Jurkat, Clone E6-1 (cell line): ENCODE measurements at places on chromosomes 5 and 9.

GRCh38 chr9:131666774-131667173 is 73.1 kb downstream of the RAPGEF1 start:
- DNase-seq, result no peak

DNA sequence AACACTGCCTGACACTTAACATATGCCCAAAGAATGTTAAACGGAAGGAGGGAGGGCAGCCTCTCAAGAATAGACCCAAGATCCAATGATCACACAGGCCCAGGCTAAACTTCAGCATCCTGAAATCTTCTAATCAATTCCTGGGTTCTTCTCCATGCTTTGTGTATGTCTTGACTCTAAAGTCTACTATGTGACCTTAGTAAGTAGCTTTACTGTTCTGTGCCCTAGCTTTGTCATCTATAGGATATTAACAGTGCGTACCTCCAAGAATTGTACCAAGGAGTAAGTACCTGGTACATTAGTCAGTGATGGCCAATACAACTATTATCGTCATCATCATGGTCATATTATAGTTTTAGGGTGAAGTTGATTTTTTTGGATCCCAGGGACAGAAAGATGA is 96.6 kb downstream of the SGCD start:
- no peak for DNase-seq

DNA sequence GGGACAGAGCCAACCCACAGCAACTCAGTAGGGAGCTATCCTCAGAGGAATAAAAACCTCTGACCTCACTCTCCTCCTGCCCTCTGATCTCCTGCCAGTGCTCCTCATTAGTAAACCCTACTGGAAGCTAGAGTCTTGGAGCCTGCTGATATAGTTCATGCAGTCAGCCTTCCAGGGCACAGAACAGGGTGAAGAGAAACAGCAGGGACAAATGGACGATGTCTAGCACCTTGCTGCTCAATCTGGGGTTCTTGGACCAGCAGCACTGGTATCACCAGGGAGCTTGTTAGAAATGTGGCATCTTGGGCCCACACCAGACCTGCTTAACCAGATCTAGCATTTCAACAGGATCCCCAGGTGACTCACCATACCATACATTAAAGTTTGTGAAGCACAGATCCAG is 5.5 kb upstream of the GALNT12 start:
- DNase-seq, result no peak

DNA sequence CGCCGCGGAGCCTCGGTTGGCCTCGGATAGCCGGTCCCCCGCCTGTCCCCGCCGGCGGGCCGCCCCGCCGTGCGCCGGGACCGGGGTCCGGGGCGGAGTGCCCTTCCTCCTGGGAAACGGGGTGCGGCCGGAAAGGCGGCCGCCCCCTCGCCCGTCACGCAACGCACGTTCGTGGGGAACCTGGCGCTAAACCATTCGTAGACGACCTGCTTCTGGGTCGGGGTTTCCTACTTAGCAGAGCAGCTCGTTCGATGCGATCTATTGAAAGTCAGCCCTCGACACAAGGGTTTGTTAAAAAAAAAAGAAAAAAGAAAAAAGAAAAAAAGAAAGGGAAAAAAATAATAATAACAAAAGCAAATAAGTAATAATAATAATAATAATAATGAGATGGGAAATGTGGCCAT is 112.8 kb downstream of the GCNT1 start:
- DNase-seq, result no peak

GRCh38 chr5:112886975-112887374 is 25.9 kb downstream of the SRP19 start:
- no peak for DNase-seq

GRCh38 chr5:14946815-14947620 is 75.4 kb upstream of the ANKH start:
- DNase-seq, result peak; percentile 46
